ENCODE measurements at places on chromosomes 2 and 18. TPM values are rescaled to one million over a fixed set of nuclear protein-coding genes. Genes with fewer than 3 reads are reported as not detected.
A peak's percentile ranks its signal among the peaks of the same experiment; 100 is the strongest.

DNA sequence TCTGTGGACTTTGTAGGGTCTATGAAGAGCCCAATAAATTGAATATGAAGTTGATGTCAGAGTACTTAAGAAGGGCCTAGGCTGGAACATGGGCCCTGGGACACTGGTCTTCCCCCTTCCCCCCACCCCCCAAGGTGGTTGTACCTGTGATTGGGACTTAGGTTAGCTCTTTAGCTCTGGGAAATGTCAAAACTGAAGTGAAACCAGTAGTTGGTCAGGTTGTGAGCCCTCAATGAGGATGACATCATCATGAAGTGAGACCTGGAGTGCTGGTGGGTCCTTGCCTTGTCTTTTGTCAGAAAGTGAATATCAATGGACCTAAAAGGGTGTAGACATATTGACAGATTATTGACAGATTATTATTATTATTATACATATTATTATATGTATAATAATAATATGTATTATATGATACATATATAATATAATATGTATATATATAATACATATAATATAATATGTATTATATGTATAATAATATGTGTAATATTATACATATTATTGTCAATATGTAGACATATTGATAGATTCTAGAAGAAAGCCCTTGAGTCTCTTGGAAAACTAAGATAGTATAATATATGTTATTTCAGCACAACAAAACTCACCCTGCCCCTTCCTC is 5.4 kb downstream of the MARS2 start:
- H3K27ac ChIP-seq: no peak overlapping the region
- H3K36me3 ChIP-seq: peaks cover 13% of the 10 kb centered on the region
- H3K27me3 ChIP-seq: no peaks in the 10 kb centered on the region
- H3K4me1 ChIP-seq: peaks cover 39% of the 10 kb centered on the region

DNA sequence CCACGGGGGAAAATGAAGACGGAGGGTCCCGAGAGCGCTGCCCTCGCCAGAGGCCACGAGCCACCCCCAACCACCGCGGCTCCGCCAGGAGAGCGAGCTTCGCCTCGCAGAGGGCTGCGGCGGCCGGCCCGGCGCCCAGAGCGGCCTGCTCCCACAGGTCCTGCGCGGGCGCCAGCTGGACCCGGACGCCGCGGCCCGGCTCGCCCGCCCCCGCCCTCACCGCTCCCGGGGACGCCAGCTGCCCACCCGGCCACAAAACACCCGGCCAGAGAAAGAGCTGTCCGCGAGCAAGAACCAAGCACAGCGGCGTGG is 709 bp downstream of the PTPN2 start:
- DNase-seq: no peak
- peaks cover 43% of the 10 kb centered on the region for H3K4me1 ChIP-seq
- peak overlapping the region; percentile 79 for H3K27ac ChIP-seq
- H3K27me3 ChIP-seq: no peaks in the 10 kb centered on the region
- peak overlapping the region; percentile 95 for H3K4me3 ChIP-seq

ECEL1 gene
- total RNA-seq: 43.9 TPM

ALMS1 gene
- 48.1 TPM for total RNA-seq

DNA sequence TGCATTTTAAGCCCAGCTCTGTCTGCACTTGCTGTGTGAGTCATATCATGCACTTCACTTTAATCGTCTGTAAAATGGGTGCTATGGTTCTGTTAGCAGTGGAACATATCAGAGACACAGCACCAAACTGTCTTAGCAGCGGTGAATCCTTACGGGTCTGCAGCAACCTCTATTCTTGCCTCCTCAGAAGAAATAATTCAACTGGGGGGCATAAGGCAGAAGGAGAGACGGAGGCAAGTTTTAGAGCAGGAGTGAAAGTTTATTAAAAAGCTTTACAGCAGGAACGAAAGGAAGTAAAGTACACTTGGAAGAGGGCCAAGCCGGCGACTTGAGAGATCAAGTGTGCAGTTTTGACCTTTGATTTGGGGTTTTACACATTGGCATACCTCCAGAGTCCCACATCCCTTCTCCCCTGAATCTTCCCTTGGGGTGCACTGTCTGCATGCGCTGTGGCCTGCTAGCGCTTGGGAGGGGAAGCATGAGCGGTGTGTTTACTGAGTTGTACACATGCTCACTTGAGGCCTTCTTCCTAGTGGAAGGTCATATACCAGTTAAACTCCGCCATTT is 109.8 kb downstream of the DDX1 start:
- peaks cover 19% of the 10 kb centered on the region for H3K4me1 ChIP-seq
- H3K27me3 ChIP-seq: no peaks in the 10 kb centered on the region
- DNase-seq: no peak
- no peak overlapping the region for H3K4me3 ChIP-seq

LCT gene
- total RNA-seq: 0.19 TPM

- no peak overlapping the region for H3K27ac ChIP-seq
- H3K4me3 ChIP-seq: no peak overlapping the region
- peaks cover 3% of the 10 kb centered on the region for H3K36me3 ChIP-seq
- H3K27me3 ChIP-seq: no peaks in the 10 kb centered on the region
- H3K4me1 ChIP-seq: no peaks in the 10 kb centered on the region
Measured at GRCh38 chr2:241129086-241129871, 20.0 kb downstream of the PASK start.

C2orf80 gene
- total RNA-seq: 1.0 TPM

- peak overlapping the region; percentile 98 for H3K4me3 ChIP-seq
- H3K27ac ChIP-seq: peak overlapping the region; percentile 90
- H3K27me3 ChIP-seq: peaks cover 2% of the 10 kb centered on the region
- peaks cover 24% of the 10 kb centered on the region for H3K36me3 ChIP-seq
- DNase-seq: peak; percentile 7
- H3K4me1 ChIP-seq: peaks cover 38% of the 10 kb centered on the region
Measured at GRCh38 chr2:238061315-238062202, 758 bp downstream of the SCLY start.

DNA sequence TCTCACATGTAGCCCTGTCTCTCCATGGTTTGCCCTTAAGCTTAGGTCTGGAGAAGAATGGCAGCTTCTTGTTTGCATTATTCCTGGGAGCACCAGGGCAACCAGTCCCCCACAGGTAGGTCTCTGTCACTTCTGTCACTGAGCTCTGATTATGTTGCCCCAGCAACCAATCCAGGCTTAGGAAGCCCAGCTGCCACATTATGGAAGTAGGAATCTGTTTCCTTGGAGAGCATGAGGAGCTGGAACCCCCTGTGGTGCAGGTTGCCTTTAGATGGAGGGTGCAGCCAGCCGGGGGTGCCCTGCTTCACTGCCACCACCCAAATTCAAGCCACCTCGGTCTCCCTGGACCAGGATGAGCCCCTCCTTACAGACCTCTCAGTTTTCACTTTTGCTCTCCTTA is 4.8 kb downstream of the RESP18 start:
- DNase-seq: no peak
- H3K4me1 ChIP-seq: no peaks in the 10 kb centered on the region
- H3K27me3 ChIP-seq: peaks cover 98% of the 10 kb centered on the region
- H3K4me3 ChIP-seq: no peak overlapping the region

All from neural crest cell (in vitro differentiated cells).